Kidney tubule cell (primary cell): ENCODE measurements at places on chromosomes 12 and 14.

GRCh38 chr12:76560086-76560491 lies 518 bp upstream of the OSBPL8 start:
- no peak for DNase-seq

DNA sequence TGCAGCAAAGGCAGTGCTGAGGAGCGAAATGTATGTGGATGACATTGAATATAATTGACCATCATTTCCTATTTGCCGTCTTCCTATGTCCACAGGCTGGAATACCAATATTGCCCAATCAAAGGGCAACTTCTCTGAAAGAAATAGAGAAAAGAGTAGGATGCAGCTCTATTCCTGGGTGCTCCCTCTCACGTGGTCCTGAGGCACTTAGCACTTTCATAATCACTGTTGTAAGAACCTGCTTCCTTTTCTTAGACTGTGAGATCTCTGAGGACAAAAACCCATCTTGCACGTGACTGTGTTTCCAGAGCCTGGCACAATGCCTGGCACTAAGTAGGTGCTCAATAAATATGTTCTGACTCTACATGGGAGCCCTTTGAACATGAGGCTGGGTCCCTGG lies 122.7 kb upstream of the CPM start:
- no peak for DNase-seq

DNA sequence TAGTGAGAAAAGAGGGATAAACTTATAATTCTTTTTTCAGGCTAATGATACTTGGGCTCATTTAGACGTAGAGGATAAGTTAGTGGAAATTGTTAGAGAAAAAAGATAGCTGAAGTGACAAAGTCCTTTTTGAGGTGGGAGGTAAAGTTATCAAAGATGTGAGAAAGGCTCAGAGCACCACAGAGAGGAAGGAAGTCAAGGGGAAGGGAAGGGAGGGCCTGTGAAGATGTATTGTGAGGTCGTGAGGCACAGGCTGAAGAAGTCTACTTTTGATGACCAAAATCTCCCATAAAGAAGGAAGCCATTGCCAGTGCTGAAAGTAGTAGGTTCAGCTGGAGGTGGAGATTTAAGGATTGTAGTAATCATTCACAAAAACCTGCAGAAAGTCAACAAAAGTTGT lies 19.4 kb upstream of the PTGDR start:
- DNase-seq = no peak

- DNase-seq = peak; percentile 68
Measured at GRCh38 chr14:62126879-62127478, 364.8 kb downstream of the SNAPC1 start.

GRCh38 chr12:95877622-95878021 lies 18.9 kb downstream of the SNRPF start:
- peak; percentile 18 for DNase-seq
